ENCODE measurements at places on chromosomes 3 and 15. TPM values are rescaled to one million over a fixed set of nuclear protein-coding genes. Genes with fewer than 3 reads are reported as not detected.

The CLDN18 gene
- polyA plus RNA-seq, result not detected

The SATB1 gene
- 7.8 TPM for polyA plus RNA-seq

The NAALADL2 gene
- polyA plus RNA-seq, result 0.87 TPM

The GRM7 gene
- polyA plus RNA-seq, result not detected

The CCK gene
- 8.2 TPM for polyA plus RNA-seq

The CNOT10 gene
- polyA plus RNA-seq, result 20.8 TPM

The ZNF660 gene
- polyA plus RNA-seq, result 0.02 TPM

The GCSAM gene
- polyA plus RNA-seq, result 2.9 TPM

DNA sequence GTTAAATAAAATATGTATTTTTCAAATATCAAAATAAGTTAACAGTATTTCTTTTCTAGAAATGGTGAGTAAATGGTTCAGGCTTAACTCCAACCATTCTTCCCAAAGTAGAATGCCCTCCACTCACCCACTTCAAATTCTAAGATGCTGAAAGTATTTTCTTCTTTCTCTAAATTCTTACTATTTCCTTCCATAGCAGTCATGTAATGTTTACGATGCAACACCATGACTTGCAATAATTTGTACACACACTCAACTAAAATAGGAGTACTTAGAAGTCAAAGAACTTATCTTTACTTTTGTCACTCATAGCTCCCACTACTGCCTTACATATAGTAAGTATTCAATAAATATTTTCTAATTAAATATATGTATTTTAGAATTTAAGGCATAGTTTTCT lies 65.0 kb downstream of the AQR start:
- DNase-seq, result no peak
- no peak overlapping the region for H3K4me3 ChIP-seq
- H3K36me3 ChIP-seq, result peaks cover 7% of the 10 kb centered on the region
- H3K4me1 ChIP-seq, result no peaks in the 10 kb centered on the region
- H3K27ac ChIP-seq, result no peak overlapping the region

DNA sequence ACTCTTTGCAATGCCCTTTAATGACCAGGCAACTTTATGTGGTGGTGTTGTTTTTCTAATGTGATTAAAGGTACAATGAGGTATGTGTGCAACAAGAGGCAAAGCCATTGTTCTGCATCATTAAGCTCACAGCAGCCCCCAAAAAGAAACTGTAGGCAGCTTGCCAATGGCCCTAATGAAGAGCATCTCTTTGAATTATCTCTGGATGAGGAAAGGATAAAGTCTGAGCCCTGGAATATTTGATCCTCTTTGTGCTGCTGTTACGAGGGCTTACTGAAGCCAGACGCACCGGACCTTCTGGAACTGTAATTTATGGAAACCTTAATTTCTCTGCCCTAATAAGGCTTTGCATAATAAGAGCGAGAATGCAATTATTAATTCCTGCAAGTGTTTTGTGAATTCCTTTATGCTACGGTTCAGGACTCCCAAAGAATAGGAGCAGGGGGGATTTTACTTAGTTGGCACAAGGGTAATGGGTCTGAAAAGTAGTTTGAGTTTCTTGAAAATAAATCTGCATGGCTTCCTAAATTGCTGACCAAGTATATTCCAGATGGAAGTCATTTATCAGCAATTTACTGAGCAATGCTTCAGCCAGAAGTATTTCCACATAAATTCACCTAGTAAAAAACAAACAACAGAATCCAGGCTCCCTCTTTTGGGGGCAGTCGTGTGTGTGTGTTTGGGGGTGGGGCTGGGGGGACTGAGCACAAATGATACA lies 193.4 kb downstream of the PDZRN3 start:
- no peak overlapping the region for H3K27ac ChIP-seq
- H3K36me3 ChIP-seq, result no peaks in the 10 kb centered on the region
- no peak for DNase-seq
- H3K27me3 ChIP-seq, result no peaks in the 10 kb centered on the region
- H3K4me3 ChIP-seq, result no peak overlapping the region
- no peaks in the 10 kb centered on the region for H3K4me1 ChIP-seq

DNA sequence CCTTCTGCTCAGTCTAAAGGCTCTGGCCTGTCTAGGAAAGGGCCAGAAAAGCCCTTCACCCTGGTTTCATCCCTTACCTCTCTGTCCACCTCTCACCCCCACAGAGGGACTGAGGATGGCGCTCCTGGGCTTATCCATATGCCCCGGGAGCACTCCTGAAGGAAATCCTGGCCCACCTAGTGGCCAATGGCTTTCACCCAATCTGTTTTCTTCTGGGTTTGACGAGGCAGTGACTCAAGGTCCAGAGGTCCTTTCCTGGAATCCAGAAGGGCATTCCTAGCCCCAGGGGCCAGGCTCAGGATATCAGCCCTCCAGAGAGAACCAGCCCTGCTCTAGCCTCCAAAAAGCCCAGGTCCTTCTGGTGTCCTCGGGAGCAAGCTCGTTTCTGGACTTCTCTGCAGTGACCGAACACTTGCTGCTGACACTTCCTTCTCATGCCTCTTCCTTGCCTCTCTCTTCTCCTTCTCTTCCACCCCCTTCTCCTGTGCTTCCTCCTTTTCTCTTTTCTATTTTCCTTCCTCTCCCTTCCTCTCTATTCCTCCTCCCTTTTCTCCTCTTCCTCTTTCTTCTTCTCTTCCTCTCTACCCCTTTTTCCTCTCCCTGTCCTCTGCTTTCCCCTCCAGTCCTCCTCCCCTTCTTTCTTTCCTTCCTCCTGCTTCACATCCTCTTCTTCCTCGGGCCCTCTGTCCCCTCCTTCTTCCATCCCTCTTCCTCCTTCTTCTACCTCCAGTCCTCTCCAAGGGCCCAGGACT lies 59.6 kb downstream of the RHCG start:
- H3K4me1 ChIP-seq, result no peaks in the 10 kb centered on the region
- H3K27ac ChIP-seq, result no peak overlapping the region
- peaks cover 44% of the 10 kb centered on the region for H3K27me3 ChIP-seq
- no peak for DNase-seq
- no peaks in the 10 kb centered on the region for H3K36me3 ChIP-seq
- H3K4me3 ChIP-seq, result no peak overlapping the region

GRCh38 chr15:80837006-80837405 lies 57.8 kb downstream of the CEMIP start:
- H3K4me3 ChIP-seq, result no peak overlapping the region
- no peaks in the 10 kb centered on the region for H3K36me3 ChIP-seq
- no peaks in the 10 kb centered on the region for H3K27me3 ChIP-seq
- H3K27ac ChIP-seq, result no peak overlapping the region
- no peak for DNase-seq

GRCh38 chr3:1404270-1404962 lies 311.6 kb downstream of the CNTN6 start:
- no peak overlapping the region for H3K4me3 ChIP-seq
- H3K27me3 ChIP-seq, result no peaks in the 10 kb centered on the region
- no peak for DNase-seq
- H3K36me3 ChIP-seq, result no peaks in the 10 kb centered on the region
- H3K4me1 ChIP-seq, result no peaks in the 10 kb centered on the region

DNA sequence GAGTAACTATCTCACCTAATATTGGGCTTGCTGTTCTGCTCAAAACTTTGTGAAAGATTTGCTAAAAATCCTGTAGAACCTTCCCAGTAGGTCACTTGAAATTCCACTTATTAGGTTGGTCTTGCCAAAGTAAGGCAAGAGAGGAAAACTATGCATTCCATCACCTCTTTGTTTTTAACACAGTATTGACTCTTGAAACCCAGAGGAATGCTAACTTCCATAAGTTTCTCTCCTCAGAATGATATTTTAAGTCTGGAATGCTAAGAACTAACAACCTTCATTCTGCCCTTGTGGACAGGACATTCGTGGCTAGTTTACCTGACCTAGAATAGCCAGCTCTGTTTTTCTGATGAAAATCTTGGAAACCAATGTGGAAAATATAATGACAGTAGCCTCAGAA lies 154.5 kb downstream of the TMCO5A start:
- no peaks in the 10 kb centered on the region for H3K36me3 ChIP-seq
- DNase-seq, result no peak
- no peak overlapping the region for H3K27ac ChIP-seq
- peaks cover 6% of the 10 kb centered on the region for H3K4me1 ChIP-seq

- H3K36me3 ChIP-seq, result no peaks in the 10 kb centered on the region
- peaks cover 31% of the 10 kb centered on the region for H3K4me1 ChIP-seq
- no peak for DNase-seq
- H3K27me3 ChIP-seq, result no peaks in the 10 kb centered on the region
- no peak overlapping the region for H3K27ac ChIP-seq
- no peak overlapping the region for H3K4me3 ChIP-seq
Measured at GRCh38 chr3:4584456-4585249, 91.5 kb downstream of the ITPR1 start.

GRCh38 chr3:142614059-142614626 lies 17.9 kb downstream of the PLS1 start:
- H3K4me1 ChIP-seq, result peaks cover 14% of the 10 kb centered on the region
- no peak overlapping the region for H3K4me3 ChIP-seq
- no peak for DNase-seq
- no peak overlapping the region for H3K27ac ChIP-seq

DNA sequence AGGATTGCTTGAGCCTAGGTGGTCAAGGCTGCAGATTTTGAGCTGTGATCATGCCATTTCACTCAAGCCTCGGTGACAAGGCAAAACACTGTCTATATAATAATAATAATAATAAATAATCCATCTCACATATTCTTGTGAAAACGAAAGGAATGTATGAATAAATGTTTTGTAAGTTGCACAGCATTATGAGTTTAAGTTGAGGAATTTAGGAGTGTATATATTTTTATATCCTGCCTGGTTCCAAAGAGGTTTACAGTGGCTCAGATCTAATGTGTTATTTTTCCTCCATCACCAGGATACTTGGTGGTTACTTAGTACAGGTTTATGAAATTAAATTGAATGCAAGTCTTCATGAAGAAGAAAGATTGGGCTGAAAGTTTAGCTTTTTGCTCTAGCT lies 77.2 kb downstream of the ATG7 start:
- DNase-seq, result no peak
- peaks cover 3% of the 10 kb centered on the region for H3K36me3 ChIP-seq
- H3K27ac ChIP-seq, result no peak overlapping the region
- H3K4me1 ChIP-seq, result no peaks in the 10 kb centered on the region
- H3K27me3 ChIP-seq, result no peaks in the 10 kb centered on the region

GRCh38 chr3:55615039-55615693 lies 128.1 kb upstream of the WNT5A start:
- H3K4me1 ChIP-seq, result peaks cover 15% of the 10 kb centered on the region
- H3K4me3 ChIP-seq, result no peak overlapping the region
- no peaks in the 10 kb centered on the region for H3K36me3 ChIP-seq
- no peak for DNase-seq

DNA sequence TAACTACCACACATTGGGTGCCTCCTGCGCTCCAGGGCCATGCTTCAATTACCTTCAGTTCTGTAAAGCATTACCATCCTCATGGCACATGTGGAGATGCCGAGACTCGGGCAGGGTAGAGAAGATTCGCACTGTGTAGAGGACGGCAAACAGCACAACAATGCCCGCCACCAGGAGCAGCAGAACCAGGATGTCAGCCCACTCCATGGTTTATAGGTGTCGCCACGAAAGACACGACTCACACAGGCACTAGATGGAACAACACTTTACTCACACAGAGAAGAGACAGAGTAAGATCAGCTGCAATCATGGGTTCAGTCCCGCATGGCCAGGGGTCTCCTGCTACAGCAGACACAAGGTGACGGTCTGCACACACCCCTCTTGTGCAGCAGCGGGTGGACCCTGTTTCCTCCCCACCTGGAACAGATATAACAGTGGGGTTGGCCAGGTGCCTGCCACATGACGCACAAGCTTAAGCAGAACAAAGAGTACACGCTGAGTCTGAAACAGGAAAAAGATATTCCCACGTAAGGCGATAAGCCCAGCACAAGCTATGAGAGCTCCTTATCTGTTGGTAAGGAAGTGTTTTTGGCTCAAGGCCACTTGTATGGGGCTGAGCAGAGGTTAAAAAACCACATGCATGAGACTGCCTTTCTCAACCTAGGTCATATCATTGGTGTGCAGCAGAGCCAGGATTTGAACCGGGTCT lies 2.5 kb upstream of the TBC1D21 start:
- H3K4me3 ChIP-seq, result no peak overlapping the region
- no peaks in the 10 kb centered on the region for H3K36me3 ChIP-seq
- no peak overlapping the region for H3K27ac ChIP-seq
- H3K27me3 ChIP-seq, result peaks cover 26% of the 10 kb centered on the region
- H3K4me1 ChIP-seq, result no peaks in the 10 kb centered on the region

DNA sequence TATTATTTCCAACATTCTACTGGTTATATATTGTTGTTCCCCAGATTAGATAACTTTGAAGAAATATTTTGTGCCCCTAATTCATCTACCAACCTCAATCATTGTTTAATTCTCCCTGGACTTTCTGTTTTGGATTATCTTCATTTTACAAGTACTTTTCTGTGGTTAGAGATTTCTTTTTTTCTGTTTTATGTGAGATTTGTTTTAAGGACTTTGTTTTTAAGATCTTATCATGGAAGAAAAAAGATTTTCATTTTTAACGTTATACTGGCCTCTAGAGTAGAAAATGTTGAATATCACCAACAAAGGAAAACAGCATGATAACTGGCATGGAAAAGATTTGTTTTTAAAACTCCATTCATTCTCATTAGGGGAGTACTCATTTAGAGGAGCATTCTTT lies 210.9 kb upstream of the KCNMB2 start:
- no peaks in the 10 kb centered on the region for H3K4me1 ChIP-seq
- no peak overlapping the region for H3K27ac ChIP-seq
- H3K36me3 ChIP-seq, result no peaks in the 10 kb centered on the region
- no peaks in the 10 kb centered on the region for H3K27me3 ChIP-seq
- DNase-seq, result no peak
- H3K4me3 ChIP-seq, result no peak overlapping the region

- no peak overlapping the region for H3K27ac ChIP-seq
- no peaks in the 10 kb centered on the region for H3K4me1 ChIP-seq
- no peaks in the 10 kb centered on the region for H3K36me3 ChIP-seq
- DNase-seq, result no peak
Measured at GRCh38 chr3:25971736-25972135, 181.8 kb downstream of the OXSM start.

DNA sequence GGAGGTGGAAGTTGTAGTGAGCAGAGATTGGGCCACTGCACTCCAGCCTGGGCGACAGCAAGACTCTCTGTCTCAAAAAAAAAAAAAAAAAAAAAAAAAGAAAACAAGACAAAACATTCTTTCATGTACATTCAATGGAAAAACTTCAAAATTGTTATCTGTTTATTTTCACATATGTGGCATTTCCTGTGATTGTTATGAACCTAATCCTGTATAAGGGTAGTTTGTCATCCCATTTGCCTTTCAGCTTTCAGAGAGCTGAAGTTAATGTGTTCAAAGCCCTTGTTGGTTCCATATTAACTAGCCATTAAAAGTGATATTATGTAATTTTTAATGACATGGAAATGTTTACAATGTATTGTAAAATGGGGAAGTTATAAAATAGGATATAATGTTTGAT lies 17.3 kb upstream of the NCK1 start:
- DNase-seq, result no peak
- no peaks in the 10 kb centered on the region for H3K27me3 ChIP-seq
- no peak overlapping the region for H3K4me3 ChIP-seq
- H3K27ac ChIP-seq, result no peak overlapping the region
- H3K4me1 ChIP-seq, result no peaks in the 10 kb centered on the region

GRCh38 chr15:98150084-98150483 lies 189.6 kb downstream of the ARRDC4 start:
- H3K36me3 ChIP-seq, result no peaks in the 10 kb centered on the region
- no peaks in the 10 kb centered on the region for H3K27me3 ChIP-seq
